ENCODE measurements at places on chromosomes 13 and 19.
A peak's percentile ranks its signal among the peaks of the same experiment; 100 is the strongest.

DNA sequence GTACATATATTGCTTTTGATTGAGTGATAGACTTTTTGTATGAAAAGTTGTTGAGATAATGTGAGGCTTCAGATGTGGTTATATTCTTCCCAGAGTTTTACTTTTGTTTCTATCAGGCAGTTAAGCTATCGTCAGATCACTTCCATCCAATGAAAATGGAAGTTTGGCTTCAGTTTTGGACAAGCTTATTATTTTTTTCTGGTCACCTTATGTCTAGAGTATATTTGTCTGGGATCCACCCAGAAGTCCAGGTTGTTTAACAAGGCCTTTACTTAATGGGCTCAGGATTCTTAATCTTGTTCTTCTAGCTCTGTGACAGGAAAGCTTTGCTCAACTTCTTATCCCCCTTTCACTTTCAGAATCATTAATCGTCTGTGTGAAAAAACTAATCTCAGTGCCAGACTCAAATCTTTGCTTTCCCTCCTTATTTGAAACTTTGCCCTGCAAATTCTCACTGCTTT is 150.9 kb downstream of the PDS5B start:
- DNase-seq: no peak

- no peak for DNase-seq
Observed at GRCh38 chr13:114115191-114115671, 17.2 kb downstream of the RASA3 start.

GRCh38 chr19:2602391-2603181 is 99.9 kb downstream of the GNG7 start:
- DNase-seq: no peak

GRCh38 chr13:85935868-85936467 is 136.7 kb upstream of the SLITRK6 start:
- DNase-seq: no peak

DNA sequence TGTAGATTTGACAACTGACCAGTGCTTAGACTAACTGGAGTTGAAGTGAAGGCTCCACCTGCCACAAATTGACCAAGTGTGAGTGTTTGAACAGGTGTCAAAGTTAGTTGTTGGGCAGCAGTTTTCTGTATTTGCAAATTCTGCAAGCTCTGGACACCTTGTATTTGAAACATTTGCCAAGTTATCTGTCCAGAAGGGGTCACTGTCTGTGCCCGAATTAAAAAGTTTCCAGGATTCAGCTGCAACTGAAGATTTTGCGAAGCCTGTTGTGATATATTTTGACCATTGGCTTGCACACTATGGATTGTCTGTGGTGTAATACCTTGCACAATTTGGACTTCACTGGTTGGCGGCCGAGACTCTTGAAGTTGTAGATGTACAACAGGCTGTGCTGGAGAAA is 1690.7 kb downstream of the SLITRK5 start:
- DNase-seq: no peak

GRCh38 chr13:110293649-110294048 is 13.3 kb downstream of the COL4A1 start:
- DNase-seq: no peak

- no peak for DNase-seq
Observed at GRCh38 chr19:10095622-10095947, 6.9 kb downstream of the ANGPTL6 start.

DNA sequence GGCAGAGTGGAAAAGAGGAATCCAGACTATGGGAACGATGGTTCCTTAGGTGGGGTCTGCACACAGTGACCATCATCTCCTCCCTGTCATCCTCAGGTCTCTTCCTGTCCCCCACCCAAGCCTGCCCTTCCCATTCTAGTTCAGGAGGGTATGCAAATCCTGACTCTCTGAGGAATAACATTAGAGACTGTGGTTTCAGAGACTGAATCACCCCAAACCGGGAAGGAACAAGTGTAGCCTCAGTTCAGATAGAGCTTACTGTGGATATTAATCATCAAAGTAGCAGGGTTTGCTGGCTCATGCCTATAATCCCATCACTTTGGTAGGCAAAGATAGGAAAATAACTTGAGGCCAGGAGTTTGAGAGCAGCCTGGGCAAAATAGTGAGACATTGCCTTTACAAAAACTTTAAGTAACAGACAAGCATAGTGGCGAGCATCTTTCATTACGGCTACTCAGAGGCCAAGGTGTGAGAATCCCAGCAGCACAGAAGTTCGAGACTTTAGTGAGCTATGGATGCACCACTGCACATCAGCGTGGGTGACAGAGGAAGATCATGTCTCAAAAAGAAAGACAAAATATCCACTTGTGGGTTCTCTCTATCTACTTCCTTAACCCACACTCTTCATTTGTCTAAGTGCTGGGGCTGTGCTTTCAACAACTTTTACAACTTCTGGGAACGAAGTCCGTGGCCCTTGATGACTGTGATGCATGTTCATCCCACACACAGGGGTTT is 19.3 kb upstream of the LGALS13 start:
- no peak for DNase-seq

DNA sequence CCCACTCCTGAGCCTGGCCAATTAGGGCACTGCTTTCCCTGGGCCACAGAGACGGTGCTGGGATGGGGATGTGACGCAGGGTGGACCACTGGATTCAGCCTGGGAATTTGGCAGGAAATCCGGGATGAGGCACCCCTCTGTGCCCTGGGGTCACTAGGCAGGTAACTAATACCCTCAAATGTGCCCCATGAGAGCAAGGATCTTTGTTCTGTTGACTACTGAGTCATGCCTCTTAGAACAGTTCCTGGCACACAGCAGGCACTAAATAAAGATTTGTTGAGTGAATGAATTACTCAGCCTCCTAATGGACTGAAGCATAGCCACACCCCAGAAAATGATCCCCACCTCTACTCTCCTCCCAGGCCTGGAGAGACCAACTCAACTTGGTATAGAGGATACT is 15.9 kb downstream of the OPA3 start:
- DNase-seq: no peak

DNA sequence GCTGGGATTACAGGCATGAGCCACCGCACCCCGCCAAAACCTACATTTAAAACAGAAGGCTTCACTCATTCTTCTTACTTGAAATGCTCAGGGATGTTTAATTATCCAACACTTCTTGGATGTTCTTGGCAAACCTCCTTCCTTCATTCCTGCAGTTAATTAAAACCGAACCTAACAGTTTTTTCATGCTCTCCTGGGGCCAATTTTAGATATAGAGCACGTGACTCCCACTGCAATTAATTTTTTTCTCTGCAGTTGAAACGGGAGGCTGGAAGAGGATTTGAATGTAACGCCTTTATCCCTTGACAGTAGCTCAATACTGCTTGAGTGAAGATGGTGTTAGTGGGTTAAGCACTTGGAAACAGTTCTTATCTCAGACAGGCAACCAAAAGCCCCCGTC is 4.6 kb upstream of the ACTL9 start:
- no peak for DNase-seq

- DNase-seq: no peak
Observed at GRCh38 chr13:26280295-26280694, 26.4 kb downstream of the CDK8 start.

- no peak for DNase-seq
Observed at GRCh38 chr13:105008604-105009003, 1526.9 kb downstream of the EFNB2 start.

GRCh38 chr19:41435936-41436673 is 3.6 kb downstream of the DMAC2 start:
- no peak for DNase-seq

- no peak for DNase-seq
Observed at GRCh38 chr13:46679369-46680120, 117.4 kb downstream of the ESD start.

- no peak for DNase-seq
Observed at GRCh38 chr19:57552432-57552831, 7.2 kb downstream of the ZNF550 start.

- no peak for DNase-seq
Observed at GRCh38 chr13:112996671-112997091, 27.7 kb downstream of the MCF2L start.

DNA sequence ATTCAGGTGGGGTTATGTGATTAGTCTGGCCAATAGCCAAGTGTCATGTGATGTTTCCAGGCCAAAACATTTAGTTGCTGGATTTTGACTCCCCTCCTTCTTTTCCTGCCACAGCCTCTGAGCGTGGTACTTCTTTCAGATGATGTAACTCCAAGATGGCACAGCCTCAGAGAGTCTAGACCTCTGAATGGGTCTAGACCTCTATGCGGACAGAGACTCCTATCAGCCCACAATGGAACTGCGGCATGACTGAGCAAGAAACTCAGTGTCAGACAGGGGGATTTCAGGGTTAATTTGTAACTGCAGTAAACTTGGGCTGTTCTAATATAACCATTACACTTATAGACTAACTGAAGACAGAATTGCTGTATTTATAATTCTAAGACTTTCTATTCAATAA is 42.6 kb upstream of the ZDHHC20 start:
- no peak for DNase-seq

DNA sequence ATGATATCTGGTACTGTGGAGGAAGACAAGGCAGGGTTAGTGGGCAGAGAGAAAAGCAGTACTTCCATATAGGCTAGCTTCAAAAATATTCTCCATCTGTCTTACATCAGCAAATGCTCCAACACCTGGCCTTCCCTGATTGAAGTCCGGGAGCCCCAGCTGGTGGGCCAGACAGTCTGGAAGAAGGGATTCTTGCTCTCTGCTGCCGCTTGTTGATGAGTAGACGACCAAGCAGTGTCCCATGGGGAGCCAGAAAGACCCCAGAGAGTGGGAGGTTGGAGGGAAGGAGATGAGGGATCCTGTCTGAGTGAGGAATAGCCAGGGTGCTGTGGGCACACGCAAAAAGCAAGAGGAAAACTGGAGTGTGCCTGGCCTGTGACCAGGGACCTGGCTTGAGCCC is 95.1 kb downstream of the ATP8A2 start:
- no peak for DNase-seq

- DNase-seq: no peak
Observed at GRCh38 chr19:1618157-1619093, 13.2 kb upstream of the UQCR11 start.

- DNase-seq: no peak
Observed at GRCh38 chr13:102597029-102597961, 509 bp downstream of the TPP2 start.

- no peak for DNase-seq
Observed at GRCh38 chr19:23415561-23416191, 20.4 kb upstream of the ZNF91 start.

GRCh38 chr19:35194012-35194984 is 34.2 kb downstream of the FAM187B start:
- DNase-seq: no peak

GRCh38 chr19:9818175-9818733 is 625 bp downstream of the FBXL12 start:
- DNase-seq: no peak

GRCh38 chr19:48502350-48503018 is 9.2 kb downstream of the LMTK3 start:
- no peak for DNase-seq

DNA sequence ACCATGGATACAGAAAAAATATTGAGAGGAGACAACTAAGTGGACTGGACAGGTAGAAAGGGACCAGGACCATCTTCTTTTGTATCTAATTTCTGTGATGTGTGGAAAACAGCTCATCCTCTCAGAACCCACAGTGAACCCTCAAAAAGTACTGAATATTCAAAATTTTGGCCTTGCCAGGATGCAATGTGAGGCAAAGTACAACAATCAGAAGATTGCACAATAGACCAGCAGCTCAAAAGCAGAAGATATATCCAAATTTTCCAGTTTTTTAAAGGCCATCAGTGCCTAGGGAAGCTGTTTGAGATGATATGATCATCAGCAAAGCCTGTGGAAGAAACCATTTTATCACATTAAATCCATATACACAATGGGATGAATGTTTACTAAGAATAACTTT is 973.3 kb upstream of the MIR17HG start:
- no peak for DNase-seq

DNA sequence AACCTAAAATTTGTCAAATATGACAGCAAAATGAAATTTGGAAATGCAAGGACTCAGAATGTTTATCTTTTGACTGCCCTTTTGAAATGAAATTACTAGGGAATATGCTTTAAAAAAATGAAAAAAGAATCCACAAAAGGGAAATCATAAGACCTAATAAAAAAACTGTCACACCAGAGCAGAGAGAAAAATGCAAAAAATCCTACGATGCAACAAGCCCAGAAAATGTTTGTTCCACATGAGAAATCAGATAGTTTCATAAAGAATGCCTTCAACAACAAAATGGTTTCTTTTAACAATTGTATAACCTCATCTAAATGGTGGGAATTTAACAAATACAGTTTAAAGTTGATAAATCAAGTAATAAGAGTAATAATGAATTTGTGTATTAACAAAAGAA is 8.0 kb downstream of the LPAR6 start:
- no peak for DNase-seq

DNA sequence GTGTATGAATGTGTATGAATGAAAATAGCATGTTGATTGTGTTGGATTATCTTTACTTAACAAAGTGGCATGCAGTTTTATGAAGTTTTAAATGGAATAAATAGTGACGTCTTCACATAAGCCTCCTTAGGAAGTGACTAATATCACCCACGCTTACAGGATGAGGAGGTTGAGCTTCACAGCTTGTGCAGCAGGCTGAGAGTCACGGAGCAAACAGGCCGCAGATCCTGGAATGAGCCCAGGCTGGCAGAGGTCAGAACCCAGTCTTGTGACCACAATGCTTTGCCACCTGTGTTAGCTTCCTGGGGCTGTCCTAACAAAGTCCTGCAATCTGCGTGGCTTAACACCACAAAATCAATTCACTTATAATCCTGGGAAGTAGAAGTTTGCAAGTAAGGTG is 20.8 kb downstream of the LAIR2 start:
- DNase-seq: peak; percentile 7

GRCh38 chr19:7099597-7099921 is 30.1 kb downstream of the ZNF557 start:
- no peak for DNase-seq

GRCh38 chr13:27311518-27312210 is 41.0 kb downstream of the RASL11A start:
- DNase-seq: no peak

DNA sequence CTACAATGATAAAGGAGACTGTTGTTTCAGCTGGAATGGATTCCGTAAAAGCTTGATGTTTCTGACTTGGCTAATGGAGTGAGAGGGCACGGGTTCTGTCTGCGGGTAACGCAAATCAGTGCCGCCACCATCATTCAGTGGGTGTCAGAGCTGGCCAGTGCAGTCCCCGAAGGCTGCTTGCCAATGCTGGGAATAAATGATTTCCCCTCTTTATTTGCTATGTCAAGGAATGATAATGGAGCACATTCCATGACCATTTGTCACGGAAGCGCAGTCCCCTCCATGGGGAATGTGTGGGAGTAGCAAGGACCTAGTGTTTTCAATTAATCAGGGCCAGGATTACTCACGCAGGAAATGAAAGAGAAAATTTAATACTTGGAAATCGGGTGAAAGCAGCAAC is 899.3 kb downstream of the UQCRFS1 start:
- DNase-seq: no peak

DNA sequence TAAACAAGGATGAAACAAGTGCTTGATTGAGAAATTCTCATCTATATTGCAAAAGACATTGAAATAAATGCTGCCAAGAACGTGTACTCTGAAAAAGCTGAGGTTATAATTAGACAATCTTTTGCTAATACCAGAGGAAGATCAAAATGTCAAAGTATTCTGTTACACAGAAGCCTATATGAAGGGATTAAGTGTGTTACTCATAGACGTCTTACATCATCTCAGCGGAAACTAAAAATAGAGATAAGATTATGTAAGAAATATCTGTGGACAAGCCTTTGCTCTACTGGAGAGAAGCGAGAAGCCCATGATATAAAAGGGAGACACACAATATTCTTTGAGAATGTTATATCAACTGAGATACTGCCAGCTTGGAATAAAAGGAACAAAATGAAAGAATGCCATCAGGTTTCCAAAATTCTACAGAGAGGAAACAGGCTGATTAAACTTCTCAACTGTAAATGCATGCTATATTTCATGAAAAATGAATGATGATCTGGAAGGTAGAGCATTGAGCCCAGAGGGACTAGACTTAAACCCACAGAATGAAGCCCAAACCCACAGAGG is 699.0 kb downstream of the GPC5 start:
- no peak for DNase-seq
